AML-193 (cell line): ENCODE measurements at places on chromosomes 16 and 17.

DNA sequence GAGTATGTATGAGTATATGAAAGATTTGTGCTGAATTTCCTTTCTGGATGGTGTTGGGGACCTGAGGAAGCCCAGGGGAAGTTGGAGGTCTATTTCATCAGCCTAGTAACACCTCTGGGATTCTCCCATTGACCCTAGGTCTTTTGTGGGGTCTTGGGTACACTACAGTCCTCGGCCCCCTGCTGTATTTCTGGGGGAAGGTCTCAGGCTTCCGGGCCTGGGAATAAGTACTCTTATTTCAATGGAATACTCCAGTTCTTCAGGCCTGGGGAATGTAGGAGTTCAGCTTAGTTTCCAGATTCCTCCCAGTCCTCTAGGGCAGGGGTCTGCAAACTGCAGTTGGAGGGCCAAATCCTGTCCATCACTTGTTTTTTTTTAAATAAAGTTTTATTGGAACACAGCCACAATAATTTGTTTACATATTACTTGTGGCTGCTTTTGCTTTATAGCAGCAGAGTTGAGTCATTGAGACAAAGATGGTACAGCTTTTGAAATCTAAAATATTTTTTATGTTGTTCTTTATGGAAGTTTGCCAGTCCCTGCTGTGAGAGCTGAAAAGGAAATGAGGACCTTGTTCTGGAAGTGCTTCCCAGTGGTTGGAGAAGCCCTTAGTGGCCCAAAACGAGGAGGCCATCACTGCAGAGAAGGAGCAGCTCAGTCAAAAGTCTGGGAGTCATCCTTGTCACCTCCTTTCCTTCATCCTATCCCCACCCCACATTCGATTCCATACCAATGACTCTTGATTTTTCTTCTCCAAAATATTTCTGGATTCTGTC is 142.5 kb upstream of the HS3ST2 start:
- no peak for DNase-seq

DNA sequence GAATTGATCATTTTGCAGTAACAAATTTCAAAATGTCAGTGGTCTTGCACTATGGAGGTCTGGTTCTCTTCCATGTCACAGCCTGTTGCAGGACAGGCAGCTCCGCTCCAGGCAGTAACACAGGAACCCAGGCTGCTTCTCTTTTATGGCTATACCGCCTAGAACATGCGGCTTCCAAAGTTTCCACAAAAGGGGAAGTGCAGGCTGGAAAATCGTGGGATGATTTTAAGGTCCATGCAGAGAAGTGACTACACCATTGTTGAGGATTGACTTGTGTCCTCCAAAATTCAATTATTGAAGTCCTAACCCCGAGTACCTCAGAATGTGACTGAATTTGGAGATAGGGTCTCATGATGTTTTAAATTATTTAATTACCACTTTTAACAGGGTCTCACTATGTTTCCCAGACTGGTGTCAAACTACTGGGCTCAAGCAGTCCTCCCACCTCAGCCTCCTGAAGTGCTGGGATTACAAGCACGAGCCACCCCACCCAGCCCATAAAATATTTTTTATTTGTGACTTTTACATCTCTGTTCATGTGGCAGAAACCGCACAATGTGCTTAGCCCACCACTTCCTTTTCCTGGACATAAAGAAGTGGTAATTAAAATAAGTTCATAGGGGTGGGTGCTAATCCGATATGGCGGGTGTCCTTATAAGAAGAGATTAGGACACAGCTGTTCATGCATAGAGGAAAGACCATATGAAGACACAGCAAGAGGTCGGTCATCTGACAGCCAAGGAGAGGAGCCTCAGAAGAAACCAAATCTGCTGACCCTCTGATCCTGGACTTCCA is 279.2 kb upstream of the RPL38 start:
- DNase-seq = no peak

DNA sequence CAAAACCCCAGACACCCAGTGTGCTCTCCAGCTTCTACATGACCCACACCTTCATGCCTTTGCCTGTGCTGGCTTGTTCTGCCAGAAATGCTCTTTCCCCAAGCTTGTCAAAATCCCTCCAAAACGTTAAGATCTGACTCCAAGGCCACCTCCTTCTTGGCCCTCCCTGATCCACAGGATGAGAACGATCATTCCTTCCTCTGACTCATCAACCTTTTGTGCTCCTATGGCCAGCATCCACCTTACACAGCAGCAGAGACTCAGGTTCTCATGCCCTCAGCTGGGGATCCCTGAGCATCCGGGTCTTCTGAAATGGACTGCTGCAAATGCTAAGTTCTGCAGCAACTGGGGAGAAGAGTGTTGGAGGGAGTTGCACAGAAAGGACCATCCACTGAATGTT is 2.9 kb downstream of the ZBTB4 start:
- no peak for DNase-seq

GRCh38 chr16:10982465-10983150 is 38.2 kb downstream of the CLEC16A start:
- no peak for DNase-seq
